ENCODE measurements at places on chromosomes 1 and 21.
A peak's percentile ranks its signal among the peaks of the same experiment; 100 is the strongest.

GRCh38 chr21:45169001-45169400, 94.6 kb downstream of the ADARB1 start:
- no peak for DNase-seq

DNA sequence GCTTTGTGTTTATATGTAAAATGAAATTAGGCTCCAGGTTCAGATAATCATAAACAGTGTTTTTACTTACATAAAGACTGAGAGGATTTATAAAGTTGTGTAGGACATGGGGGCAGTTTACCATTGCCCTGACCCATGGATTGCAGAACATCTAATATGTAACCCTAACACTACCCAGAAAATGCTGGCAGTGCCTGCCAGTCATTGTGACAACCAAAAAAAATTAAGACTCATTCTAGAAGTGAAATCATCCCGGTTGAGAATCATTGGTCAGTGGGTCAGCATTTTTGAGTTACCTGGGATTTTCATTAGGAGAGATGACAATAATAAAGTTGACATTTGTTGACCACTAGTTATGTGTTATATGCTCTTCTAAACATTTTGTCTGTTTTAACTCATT, 31.2 kb upstream of the THEM4 start:
- DNase-seq = no peak

DNA sequence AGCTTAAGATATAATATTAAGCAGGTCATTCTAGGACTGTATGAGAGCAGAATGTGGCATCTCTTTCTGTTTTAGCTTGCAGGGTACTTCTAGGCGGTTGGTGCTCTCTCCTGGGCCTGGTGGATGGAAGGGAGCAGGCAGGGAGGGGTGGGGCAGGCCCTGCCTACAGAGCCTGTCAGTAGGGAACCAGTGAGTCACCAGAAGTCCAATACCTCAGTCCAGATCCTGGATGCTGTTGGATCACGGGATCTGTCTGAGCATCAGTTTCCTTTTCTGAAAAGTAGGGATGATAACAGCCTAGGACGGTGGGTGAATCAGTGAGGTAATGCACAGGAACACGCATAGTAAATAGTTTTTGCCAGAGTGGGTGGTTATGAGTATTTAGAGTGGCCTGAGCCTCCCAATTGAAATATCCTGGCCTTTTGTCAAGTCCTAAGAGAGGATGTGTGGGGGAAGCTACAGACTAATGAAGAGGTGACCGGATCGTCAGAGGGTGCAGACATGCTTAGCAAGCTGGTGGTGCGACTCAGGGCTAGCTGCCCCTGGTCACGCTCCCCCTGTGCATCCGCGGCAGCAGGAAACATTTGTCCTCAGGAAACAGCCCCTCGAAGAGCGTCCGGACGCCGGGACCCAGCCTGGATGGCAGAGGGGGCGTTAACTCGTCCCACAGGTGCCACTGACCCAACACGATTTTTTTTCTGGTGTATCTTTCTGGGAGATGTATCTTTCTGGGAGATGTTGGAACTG, 23.9 kb downstream of the NAV1 start:
- DNase-seq = no peak

DNA sequence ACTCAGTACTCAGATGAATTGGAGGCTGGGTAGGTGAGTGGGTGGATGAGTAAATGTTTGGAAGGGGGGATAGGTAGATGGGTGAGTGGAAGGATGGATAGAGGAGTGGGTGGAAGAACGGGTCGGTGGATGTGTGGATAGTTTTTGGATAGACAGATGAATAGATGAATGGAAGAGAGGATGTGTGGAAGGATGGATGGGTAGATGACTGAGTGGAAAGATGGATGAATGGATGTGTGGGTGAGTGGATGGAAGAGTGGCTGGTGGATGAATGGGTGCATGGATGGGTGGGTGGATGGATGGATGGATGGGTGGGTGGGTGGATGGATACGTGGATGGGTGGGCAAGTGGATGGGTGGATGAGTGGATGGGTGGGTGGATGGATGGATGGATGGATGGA, 3.7 kb downstream of the SLC45A1 start:
- no peak for DNase-seq

- DNase-seq = no peak
Measured at GRCh38 chr1:173555651-173556305, 47.1 kb downstream of the SLC9C2 start.

GRCh38 chr1:151534662-151535278, 5.3 kb upstream of the TUFT1 start:
- peak; percentile 72 for DNase-seq

GRCh38 chr1:246828818-246829217, 102.9 kb downstream of the AHCTF1 start:
- no peak for DNase-seq

DNA sequence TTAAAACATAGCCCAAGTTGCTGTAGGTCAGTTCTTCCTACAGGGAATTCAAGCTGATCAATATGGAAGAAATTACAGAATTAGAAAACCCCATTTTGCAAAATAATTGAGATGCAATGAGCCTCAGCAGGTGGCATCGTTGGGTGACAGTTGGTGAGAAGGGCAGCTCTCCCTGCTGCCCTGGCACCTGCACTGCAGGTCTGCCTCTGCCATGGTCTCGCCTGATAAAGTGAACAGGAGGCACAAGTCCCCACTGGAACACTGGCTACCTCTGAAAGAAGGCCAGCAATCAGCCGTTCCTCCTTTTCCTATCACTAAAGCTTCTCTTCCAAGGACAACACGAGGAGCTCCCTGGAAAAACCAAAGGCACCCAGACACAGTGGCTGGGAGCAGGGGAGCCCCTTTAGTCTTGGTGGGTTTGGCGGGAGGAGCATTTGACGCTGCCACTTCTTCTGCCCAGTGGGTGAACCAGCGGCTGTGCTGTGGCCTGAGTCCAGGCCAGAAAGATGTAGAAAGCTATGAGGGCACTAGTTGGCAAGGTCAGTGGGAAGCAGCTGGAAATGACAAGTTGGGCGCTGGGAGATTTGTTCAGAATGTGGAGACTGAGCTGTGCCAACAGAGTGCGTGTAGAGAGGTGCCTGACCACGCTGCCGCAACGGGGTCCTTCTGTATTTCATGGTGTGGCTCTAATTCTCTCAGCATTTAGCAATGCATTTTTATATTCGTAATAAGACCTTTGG, 93.1 kb downstream of the RIPK4 start:
- DNase-seq = no peak

- no peak for DNase-seq
Measured at GRCh38 chr1:10001016-10001665, 4.1 kb downstream of the RBP7 start.

DNA sequence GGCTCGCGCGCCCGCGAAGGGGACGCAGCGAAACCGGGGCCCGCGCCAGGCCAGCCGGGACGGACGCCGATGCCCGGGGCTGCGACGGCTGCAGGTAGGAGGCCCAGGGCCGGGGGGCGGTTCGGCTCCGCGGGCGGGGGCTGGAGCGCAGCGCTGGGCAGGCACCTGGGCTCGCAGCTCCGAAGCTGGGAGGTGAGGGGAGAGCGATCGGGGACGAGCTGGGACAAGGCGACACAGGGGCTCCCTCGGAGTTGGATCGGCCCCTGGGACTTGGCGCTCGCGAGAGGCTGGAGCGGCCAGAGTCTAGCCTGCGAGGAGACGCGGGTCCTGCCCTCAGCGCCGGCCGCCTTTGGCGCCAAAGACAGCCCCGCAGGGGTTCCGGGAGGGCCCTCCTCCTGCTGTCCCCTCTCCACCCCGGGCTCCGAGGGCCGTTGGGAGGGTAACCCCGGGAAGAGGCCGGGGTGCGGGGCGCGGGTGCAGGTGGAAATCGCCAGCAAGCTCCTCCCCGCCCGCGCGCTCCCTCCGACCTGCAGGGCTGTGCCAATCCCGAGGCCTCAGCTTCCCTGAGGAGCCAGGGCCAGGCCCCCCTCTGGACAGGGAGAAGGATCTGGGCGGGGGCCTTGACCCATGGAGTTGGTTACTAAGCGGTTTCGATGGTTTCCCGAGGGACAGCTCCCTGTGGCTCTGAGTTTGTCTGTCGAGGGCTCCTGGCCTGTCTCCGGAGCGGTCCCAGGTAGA, 401 bp downstream of the TP73 start:
- no peak for DNase-seq

- no peak for DNase-seq
Measured at GRCh38 chr1:229420765-229421164, 13.1 kb downstream of the ACTA1 start.

DNA sequence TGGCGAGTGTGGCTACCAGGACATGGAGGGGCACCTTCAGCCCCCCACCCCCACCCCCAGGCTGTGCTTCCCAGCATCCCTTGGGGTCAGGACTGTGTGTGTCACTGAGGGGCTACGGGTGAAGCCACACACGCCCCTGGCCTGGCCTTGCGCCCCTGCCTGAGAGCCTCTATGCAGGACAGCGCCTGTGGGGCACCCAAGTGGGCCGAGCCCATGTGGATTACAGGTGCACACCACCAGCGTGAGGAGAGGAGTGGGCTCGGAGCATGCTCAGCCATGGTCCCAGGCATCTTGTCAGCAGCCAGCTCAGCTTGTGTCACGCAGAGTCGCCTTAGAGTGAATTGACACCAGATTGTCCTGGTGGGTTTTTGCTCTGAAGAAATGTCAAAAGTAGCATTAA, 27.9 kb downstream of the FAAP20 start:
- no peak for DNase-seq

GRCh38 chr1:16521288-16521583, 7.2 kb upstream of the RNU1-1 start:
- no peak for DNase-seq

DNA sequence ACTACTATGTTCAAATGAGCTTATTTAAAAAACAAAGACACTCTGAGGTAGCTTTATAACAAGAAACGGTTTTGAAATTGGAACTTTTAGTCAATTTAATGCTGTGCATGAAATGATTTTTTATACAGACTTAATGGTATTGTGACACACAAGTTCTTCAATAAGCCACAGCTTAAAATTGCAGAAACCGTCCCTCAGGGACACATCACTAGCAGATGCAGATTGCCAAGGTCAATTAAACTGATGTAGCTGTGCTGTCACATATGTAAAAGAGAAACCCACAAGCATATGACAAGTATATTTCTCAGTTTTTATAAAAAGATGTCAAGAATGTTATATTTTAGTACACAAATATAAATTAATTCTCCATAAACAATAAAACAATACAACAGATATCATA, 366.9 kb downstream of the DPYD start:
- DNase-seq = no peak

GRCh38 chr1:206737729-206738201, 32.8 kb upstream of the IL19 start:
- no peak for DNase-seq

GRCh38 chr21:38355992-38356781, 99.4 kb downstream of the KCNJ15 start:
- DNase-seq = peak; percentile 64

- DNase-seq = no peak
Measured at GRCh38 chr1:178664278-178664677, 60.8 kb upstream of the RALGPS2 start.

- DNase-seq = peak; percentile 49
Measured at GRCh38 chr1:12161662-12162458, 4.9 kb upstream of the TNFRSF1B start.

GRCh38 chr1:20211511-20211931, 25.2 kb upstream of the PLA2G2C start:
- DNase-seq = no peak

DNA sequence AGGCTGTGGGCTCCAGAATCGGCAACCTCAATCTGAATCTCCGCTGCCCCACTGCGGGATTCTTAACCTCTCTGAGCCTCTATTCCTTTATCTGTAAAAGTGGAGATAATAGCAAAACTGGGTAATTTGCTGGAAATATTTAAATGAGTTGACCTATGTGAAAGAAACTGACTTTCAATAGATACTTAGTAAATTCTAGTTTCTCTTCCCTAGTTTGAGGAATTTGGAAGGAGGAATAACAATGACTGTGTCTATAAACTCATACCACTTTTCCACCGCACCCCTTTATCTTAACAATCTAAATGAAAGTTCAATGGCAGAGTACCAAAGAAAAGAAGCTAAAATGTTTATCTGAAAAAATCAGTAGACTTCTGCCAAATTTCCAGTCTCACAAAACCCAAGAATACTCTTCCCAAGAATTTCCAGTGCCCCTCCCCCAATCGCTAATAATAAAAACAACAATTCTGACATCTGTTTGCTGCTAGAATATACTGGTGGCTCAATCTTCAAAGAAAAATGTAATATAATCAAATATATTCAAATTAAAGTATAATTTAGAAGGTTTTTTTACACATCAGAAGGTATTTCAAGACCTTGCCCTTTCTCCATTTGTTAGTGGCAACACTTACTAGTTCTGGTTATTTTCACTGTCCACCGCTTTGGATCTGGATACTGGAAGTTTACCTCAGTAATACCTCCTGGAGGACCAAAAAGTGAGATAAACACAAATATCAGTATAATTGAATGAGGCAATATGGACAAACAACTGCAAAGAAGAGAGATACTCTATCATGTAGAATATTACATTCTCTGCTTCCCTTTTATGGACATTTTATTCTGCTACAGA, 171.2 kb downstream of the LTN1 start:
- DNase-seq = no peak

- DNase-seq = no peak
Measured at GRCh38 chr1:116731439-116731838, 22.8 kb upstream of the CD2 start.

Measured in activated CD8-positive, alpha-beta memory T cell treated with anti-CD3 and anti-CD28 coated beads for 48 hours (primary cell).